AG09309 (cell line): ENCODE measurements at places on chromosomes 5 and 9.

GRCh38 chr5:154401931-154402330 is 43.9 kb upstream of the SAP30L start:
- no peak for DNase-seq

- no peak for DNase-seq
Measured at GRCh38 chr9:123478160-123478559, 122.2 kb downstream of the CRB2 start.

DNA sequence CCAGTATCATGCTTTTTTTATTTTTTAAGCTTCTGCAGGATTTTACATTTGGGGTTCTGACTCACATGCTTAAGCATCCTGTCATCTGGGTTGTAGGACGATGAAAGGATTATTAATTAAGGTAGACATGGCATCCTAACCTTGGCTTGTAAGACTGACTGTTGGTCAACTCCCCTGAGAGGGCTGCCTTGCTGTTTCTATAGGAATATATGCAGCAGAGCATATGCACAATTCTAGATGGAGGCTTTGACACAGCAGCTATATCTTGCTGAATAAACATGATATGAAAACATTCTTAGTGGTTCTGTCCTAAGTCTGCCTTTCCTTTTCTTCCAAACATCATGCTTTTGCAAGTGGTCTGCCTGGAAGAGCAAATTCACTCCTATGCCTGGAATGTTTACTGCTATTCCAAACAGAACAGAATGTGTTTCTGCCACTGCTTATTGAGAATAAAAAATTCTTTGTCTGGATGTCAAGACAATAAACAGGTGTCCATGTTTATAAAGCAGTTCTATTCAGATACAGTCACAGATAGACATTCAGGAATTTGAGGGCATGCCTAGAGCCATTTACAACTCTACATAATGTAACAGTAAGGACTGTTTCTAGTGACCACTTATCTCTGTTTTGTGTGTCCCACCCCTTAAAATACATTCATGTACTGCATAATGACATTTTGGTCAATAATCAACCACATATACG is 166.2 kb upstream of the PPP2R2B start:
- no peak for DNase-seq

- DNase-seq, result peak; percentile 64
Measured at GRCh38 chr5:113061846-113062780, 85.5 kb downstream of the DCP2 start.

GRCh38 chr5:124641154-124641792 is 105.2 kb downstream of the ZNF608 start:
- no peak for DNase-seq

GRCh38 chr9:89872913-89873707 is 268.3 kb downstream of the GADD45G start:
- DNase-seq, result no peak

- no peak for DNase-seq
Measured at GRCh38 chr9:25861421-25861820, 183.2 kb upstream of the TUSC1 start.

GRCh38 chr5:176846335-176847140 is 36.2 kb downstream of the UNC5A start:
- DNase-seq, result no peak

DNA sequence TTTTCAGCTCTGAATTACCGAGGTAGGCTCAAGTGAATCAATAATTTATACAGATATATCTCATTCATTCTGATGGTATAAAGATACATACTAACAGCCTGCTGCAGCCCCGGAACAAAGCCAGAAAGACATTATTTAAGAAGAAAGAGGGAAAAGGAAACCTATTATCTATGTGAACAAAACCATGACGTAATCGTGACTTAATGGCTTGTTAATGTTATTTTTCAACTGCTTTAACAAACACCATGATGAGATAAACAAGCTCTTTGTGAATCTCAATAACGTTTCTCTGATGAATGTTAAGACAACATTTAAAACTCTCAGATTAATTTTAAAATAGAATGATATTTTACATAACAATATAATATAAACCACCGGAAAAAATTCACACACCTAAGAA is 237.1 kb downstream of the SLF1 start:
- DNase-seq, result no peak

- DNase-seq, result peak; percentile 61
Measured at GRCh38 chr5:154771383-154771901, 16.3 kb downstream of the LARP1 start.

DNA sequence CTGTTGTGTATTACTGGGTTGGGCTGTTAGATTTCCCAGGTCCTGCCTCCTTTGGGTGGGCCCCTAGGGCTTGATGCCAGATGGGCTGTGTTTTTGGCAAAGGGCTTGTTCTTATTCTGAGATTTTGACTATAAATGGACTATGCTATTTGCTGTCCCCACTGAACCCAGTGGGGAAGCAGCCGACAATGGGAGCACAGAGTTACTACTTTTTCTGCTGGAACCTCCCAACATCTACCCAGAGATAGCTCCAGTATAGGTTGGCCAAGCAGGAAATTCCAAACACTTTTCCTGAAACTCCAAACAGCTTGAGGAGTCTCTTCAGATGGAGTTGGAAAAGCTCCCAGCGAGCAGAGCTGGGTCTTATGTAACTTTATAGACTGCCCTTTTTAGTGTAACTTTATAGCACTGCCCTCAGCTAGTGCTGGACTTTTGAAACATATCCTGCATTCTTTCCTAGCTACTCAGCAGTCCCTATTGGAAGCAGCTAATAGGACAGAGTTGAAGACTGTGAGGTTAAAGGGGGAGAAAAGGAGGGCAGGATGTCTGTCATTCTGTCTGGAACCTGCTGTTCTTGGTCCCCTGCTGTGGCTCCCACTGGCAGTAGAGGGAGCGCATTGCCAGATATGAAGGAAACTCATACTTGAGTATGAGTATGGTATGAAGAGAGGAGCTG is 21.0 kb downstream of the RUSC2 start:
- DNase-seq, result peak; percentile 98

DNA sequence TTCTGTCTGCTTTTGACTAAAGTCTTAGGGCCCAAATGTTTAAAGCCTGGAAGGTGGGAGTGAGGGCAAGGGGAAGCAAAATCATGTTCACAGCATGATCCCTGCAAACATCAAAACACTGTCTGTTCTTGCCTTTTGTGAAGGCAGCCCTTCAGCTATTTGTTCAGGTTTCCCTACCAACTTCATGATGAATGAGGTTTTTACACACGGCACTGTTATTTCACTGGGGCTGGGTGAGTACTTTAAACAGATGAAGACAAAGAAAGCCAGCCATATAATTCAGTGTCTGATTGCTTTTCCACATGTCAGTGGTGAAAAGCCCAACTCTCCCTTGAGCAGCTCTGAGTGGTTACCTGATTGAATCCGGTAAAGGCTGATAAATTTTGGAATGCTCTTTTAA is 224.7 kb upstream of the GRAMD2B start:
- no peak for DNase-seq

DNA sequence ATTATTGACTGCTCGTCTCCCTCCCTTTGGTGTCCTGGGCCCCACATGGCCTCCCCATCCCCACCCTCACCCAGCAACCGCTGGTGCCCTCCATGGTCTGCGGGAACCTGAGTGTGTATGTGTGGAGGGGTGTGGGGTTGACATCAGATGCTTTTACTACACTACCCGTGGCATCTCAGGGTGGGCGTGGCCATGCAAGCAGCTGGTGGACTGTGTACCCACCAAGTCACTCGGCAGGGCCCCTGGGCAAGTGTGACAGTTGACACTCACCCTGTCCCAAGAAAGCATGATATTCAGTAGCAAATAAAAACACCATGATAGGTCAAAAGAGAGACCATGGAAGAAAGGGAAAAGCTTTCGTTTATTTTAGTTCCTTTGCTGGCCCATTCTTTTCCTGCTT is 7.4 kb upstream of the NXNL2 start:
- DNase-seq, result no peak

DNA sequence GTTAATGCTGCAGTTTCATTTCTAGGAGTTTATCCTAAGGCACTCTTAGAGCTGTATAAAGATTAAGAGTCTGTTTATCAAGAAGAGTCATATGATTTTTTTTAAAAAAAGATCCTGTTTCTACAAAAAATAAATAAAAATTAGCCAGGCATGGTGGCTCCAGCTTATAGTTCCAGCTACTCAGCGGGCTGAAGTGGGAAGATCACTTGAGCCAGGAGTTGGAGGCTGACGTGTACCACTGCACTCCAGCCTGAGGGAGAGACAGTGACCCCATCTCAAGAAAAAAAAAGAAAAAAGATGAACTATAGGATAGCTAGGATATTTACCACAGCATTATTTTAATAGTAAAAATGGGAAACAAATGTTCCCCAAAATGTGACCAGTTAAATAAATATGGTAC is 3.3 kb upstream of the UBE2D2 start:
- DNase-seq, result no peak

DNA sequence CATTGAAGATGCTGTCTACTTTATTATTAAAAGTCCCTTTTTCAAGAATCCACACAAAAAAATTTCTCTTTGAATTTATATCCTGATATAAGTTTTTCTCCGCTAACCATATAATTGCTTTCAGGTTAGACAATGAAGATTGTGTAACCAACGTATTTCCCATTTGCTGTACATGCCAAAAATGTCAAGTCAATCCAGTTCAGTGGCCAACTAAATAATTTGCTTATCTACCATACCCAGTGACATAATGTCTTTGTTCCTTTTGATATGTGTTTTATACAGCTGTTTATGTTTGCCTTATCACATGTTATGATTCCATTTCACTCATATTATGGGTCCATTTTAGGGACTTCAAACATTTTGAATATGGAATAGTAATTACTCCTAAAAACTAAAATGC is 349.9 kb downstream of the EFNA5 start:
- DNase-seq, result no peak

GRCh38 chr9:32218100-32218767 is 166.2 kb upstream of the ACO1 start:
- no peak for DNase-seq

- no peak for DNase-seq
Measured at GRCh38 chr5:82802954-82803353, 274.2 kb downstream of the TMEM167A start.

DNA sequence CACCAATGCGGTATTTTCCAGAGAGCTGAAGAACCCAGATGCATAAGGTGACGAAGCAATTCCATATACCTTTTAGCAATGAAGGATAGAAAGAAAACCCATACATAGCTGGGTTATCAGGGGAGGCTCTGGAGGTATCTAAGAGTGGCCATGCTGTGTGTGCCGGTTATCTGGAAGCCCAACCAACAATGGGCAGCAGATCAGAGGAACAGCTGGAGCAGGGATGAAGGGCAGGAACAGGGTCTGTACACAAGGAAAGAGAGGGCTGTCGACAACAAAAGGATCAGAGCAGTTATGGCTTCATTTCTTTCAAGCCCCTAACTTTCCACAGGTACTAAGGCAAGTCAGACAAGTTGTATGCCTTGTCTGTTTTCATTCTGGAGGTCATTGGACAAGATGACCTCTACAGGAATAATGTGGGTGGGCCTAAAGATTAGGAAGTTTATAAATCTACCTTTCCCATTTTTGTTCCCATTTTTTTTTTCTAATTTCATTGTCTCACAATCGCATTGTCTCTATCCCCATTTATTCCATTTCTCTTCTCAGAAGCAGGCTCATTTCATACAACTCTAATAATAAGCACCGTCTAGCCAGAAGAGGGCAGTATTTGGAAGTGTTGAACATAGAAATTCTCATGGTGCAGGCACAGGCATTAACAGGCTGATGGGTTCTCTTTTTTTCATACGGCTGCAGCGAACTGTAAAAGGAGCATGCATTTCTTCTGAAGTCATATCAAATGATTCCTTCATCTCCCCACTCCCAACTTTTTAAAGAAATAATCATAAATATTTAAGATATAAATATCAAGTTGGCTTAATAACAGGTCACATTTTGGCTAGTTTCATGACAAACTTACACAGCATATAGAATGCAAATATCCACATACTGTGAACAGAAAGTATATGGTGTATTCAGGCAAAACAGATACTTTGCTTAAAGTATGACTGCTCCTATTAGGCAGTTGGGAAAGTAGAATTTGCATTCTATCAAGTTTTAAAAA is 63.5 kb downstream of the ZNF474 start:
- DNase-seq, result no peak

- no peak for DNase-seq
Measured at GRCh38 chr5:180816608-180817534, 14.3 kb upstream of the MGAT1 start.

DNA sequence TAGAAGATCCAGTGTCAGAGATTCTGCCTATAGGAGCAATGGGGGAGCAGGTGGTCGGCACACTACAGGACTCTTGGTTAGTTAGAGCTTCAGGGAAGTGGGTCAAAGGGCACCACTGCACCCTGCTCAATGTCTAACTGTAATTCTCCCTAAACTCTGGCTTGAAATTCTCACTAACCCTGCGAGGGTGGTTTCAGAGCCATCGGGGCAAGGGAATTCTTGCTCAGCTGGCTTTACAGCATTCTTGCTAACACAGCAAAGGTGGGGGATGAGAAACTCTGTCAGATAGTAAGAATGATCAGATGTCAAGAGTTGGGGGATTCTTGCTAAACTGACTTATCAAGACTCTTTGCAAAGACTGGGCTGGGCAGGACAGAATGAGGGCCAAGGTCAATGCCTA is 4.7 kb upstream of the ZNF354C start:
- DNase-seq, result no peak

GRCh38 chr5:41763574-41763973 is 106.7 kb downstream of the OXCT1 start:
- no peak for DNase-seq
